ENCODE measurements at places on chromosomes 7 and 10. TPM values are rescaled to one million over a fixed set of nuclear protein-coding genes. Genes with fewer than 3 reads are reported as not detected.

The ANK3 gene
- total RNA-seq, result 78.2 TPM

The HECW1 gene
- total RNA-seq, result not detected

DNA sequence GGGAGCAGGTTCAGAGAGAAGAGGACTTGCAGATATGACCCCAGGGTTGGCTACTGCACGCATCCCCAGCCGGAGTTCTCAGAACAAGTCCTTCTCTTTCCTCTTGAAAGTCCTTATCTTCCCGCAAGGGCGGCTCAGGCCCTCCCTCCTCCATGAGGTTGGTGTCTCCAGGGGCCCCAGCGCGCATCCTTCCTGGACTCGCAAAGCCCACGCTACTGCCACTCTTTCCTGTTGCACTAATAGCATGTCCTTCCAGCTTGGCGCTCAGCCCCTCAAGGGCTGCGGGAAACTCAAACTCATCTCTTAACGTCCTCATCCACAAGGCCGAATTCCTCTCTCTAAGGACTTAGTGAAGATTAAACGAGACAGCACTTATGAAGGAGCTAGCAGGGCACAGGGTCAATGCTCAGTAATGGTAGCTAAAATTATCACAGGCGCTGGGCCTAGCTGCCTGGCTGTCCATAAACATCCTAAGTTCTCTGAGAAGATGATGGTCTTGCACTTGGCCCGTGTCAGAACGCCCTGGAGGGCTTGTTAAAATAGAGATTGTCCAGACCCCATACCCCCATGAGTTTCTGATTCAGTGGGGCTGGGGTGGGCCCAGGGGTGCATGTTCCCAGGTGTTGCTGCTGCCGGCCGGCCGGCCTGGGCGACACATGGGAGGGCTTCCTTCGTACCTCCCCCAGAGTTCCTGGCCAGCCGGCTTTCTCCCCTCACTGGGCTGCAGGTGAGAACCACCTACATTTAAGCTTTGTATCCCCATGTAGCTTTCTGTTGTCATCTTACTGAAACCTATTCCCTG, 261.4 kb downstream of the COBL start:
- H3K27me3 ChIP-seq, result peaks cover 6% of the 10 kb centered on the region
- H3K4me3 ChIP-seq, result no peak overlapping the region
- no peaks in the 10 kb centered on the region for H3K4me1 ChIP-seq
- ATAC-seq, result no peak
- no peak overlapping the region for H3K27ac ChIP-seq

- H3K4me1 ChIP-seq, result no peaks in the 10 kb centered on the region
- H3K27ac ChIP-seq, result no peak overlapping the region
- no peaks in the 10 kb centered on the region for H3K36me3 ChIP-seq
- peaks cover 5% of the 10 kb centered on the region for H3K27me3 ChIP-seq
Measured at GRCh38 chr10:61187601-61188000, 243.6 kb upstream of the RHOBTB1 start.

The PARP12 gene
- 17.4 TPM for total RNA-seq

DNA sequence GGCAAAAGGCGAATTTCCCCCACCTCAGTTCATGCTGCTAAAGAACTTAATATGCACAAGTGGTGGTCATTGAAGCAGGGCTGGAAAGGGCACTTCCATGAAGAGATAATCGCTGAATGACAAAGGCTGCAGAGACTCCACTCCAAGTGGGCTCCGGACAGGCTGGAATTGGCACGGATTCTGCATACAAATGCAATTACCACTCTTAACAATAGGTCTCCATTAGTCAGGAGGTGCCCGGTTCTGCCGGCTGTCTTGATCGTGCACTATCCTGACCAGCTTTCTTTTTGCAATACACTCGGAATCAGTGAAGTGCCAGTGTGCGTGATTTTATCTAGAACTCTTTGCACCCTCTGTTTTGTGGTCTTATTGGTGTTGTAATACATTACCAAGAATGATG, 49.7 kb downstream of the INSYN2A start:
- peaks cover 13% of the 10 kb centered on the region for H3K27me3 ChIP-seq
- no peak overlapping the region for H3K4me3 ChIP-seq
- ATAC-seq, result no peak
- no peaks in the 10 kb centered on the region for H3K36me3 ChIP-seq

- no peak for ATAC-seq
- no peaks in the 10 kb centered on the region for H3K27me3 ChIP-seq
- H3K27ac ChIP-seq, result peak overlapping the region; percentile 39
Measured at GRCh38 chr10:74922921-74923320, 96.5 kb downstream of the KAT6B start.

GRCh38 chr7:130356121-130356875, 11.7 kb downstream of the CPA5 start:
- no peak overlapping the region for H3K27ac ChIP-seq
- H3K4me1 ChIP-seq, result peaks cover 14% of the 10 kb centered on the region
- no peak overlapping the region for H3K4me3 ChIP-seq
- ATAC-seq, result no peak

The FAM53B gene
- 21.7 TPM for total RNA-seq

DNA sequence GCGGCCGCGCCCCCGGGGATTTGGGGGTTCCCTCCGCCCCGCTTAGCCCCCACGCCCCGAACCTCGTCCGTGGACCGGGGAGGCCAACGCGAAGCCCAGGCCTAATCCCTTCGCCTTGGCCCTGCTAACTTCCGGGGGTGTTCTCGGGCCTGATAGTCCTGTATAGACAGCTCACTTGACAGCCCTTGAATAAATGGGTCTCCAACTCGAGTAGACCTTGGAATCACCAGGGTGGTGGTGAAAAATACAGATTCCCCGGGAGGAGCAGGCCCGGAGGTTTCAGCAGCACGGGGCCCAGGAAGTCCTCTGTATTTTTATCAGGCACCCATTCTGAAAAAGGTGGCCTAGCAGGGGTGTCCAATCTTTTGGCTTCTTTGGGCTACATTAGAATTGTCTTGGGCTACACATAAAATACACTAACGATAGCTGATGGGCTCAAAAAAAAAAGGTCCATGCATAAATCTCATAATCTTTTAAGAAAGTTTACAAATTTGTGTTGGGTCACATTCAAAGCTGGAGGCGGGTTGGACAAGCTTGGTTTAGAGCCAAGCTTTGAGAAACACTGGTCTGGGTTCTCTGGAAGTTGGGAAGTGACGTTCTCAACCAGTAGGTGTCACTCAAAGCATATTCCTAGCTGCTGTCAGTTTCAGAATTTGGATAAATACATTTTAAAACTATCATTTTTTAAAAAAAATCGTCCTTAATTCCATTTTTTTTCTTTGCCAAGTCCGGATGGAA, 221.7 kb downstream of the PHTF2 start:
- peak overlapping the region; percentile 78 for H3K4me3 ChIP-seq
- peaks cover 6% of the 10 kb centered on the region for H3K27me3 ChIP-seq
- ATAC-seq, result peak; percentile 52
- H3K4me1 ChIP-seq, result peaks cover 3% of the 10 kb centered on the region
- H3K27ac ChIP-seq, result peak overlapping the region; percentile 86

DNA sequence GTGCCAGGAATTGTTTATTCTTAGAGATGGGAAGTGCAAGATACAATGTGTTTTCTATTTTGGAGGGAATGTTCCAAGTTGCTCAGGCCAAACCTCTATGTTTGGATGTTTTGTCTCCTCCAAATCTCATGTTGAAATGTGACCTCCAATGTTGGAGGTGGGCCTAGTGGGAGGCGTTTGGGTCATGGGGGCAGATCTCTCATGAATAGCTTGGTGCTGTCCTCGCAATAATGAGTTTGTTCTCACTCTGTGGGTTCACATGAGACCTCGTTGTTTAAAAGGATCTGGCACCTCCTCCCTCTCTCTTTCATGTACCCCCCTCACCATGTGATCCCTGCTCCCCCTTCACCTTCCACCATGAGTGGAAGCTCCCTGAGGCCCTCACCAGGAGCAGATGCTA, 8.3 kb upstream of the GDF10 start:
- H3K27me3 ChIP-seq, result peaks cover 4% of the 10 kb centered on the region
- no peaks in the 10 kb centered on the region for H3K36me3 ChIP-seq
- ATAC-seq, result no peak
- peaks cover 3% of the 10 kb centered on the region for H3K4me1 ChIP-seq
- no peak overlapping the region for H3K4me3 ChIP-seq

DNA sequence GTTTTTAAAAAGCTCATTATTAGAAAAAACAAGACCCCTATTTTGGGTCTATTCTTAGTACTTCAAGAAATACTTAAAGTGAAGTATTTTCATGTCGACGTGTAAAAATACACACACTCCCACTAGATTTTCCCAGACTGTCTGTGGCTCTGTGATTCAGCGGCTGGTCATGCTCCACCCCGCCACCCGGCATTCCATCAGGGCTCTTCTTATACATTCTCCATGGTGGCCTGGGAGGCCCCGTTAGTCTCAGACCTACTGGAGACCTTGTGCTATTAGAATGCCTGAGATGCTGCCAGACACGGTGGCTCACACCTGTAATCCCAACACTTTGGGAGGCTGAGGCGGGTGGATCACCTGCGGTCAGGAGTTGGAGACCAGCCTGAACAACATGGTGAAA, 13.1 kb downstream of the TECPR1 start:
- H3K36me3 ChIP-seq, result peaks cover 64% of the 10 kb centered on the region
- H3K4me1 ChIP-seq, result no peaks in the 10 kb centered on the region
- no peak overlapping the region for H3K27ac ChIP-seq
- no peaks in the 10 kb centered on the region for H3K27me3 ChIP-seq

GRCh38 chr7:141027043-141027442, 12.3 kb upstream of the MRPS33 start:
- no peak for ATAC-seq
- no peak overlapping the region for H3K4me3 ChIP-seq
- H3K27me3 ChIP-seq, result peaks cover 16% of the 10 kb centered on the region
- peaks cover 11% of the 10 kb centered on the region for H3K4me1 ChIP-seq
- H3K27ac ChIP-seq, result no peak overlapping the region
- H3K36me3 ChIP-seq, result no peaks in the 10 kb centered on the region

- no peaks in the 10 kb centered on the region for H3K4me1 ChIP-seq
- no peak overlapping the region for H3K27ac ChIP-seq
- H3K36me3 ChIP-seq, result no peaks in the 10 kb centered on the region
- no peak for ATAC-seq
- H3K4me3 ChIP-seq, result no peak overlapping the region
Measured at GRCh38 chr10:51488766-51489408, 210.5 kb downstream of the CSTF2T start.

The NOD1 gene
- total RNA-seq, result 11.4 TPM

The STRIP2 gene
- total RNA-seq, result 51.7 TPM

GRCh38 chr10:31149835-31150512, 118.3 kb upstream of the ZNF438 start:
- H3K4me3 ChIP-seq, result no peak overlapping the region
- H3K27ac ChIP-seq, result no peak overlapping the region
- H3K36me3 ChIP-seq, result no peaks in the 10 kb centered on the region
- peaks cover 7% of the 10 kb centered on the region for H3K27me3 ChIP-seq
- no peak for ATAC-seq

The HOXA5 gene
- total RNA-seq, result not detected

- peak overlapping the region; percentile 86 for H3K4me3 ChIP-seq
- H3K4me1 ChIP-seq, result peaks cover 37% of the 10 kb centered on the region
- no peaks in the 10 kb centered on the region for H3K27me3 ChIP-seq
- peak; percentile 15 for ATAC-seq
- H3K36me3 ChIP-seq, result peaks cover 59% of the 10 kb centered on the region
- H3K27ac ChIP-seq, result peak overlapping the region; percentile 95
Measured at GRCh38 chr7:37342176-37342687, 106.4 kb downstream of the ELMO1 start.

The PLAC9 gene
- not detected for total RNA-seq

DNA sequence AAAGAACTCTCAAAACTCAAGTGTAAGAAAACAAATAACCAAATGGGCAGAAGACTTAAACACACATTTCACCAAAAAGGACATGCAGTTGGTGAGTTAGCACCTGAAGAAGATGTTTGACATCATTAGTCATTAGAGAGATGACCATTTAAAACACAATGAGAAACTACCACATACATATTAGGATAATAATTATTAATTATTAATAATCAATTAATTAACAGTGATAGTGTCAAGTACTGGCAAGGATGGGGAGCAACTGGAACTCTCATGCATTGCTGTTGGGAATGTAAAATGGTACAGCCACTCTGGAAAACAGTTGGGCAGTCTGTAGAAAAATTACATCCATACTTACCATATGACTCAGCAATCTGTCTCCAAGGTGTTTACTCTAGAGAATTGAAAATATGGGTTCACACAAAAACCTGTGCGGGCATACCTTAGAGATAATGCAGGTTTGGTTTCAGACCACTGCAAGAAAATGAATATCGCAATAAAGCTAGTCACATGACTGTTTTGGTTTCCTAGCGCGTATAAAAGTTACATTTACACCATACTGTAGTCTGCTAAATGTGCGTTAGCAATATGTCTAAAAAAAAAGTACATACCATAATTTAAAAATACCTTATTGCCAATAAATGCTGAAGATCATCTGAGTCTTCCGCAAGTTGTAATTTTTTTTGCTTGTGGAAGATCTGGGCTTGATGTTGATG, 30.3 kb downstream of the ARID5B start:
- H3K4me1 ChIP-seq, result peaks cover 17% of the 10 kb centered on the region
- H3K4me3 ChIP-seq, result no peak overlapping the region
- no peak overlapping the region for H3K27ac ChIP-seq
- no peaks in the 10 kb centered on the region for H3K27me3 ChIP-seq
- peaks cover 60% of the 10 kb centered on the region for H3K36me3 ChIP-seq

GRCh38 chr7:137592232-137592896, 248.8 kb upstream of the PTN start:
- ATAC-seq, result no peak
- H3K36me3 ChIP-seq, result no peaks in the 10 kb centered on the region

DNA sequence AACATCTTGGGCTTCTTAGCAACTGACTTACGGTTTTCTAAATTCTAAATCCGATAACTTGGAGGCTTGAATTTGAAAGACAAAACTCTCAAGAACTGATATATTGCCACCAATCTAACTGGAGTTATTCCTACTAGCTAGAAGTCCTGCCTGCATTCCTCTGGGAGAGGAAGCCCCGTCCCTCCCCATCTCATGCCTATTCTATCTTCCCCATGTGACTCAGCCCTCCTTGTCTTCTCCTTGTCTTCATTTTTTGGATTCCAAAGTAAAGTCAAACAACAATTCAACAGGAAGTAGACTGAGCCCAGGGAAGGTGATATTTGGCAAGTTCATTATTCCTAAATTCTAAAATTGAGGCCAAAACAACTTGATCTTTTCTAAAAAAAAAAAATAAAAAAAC, 587.7 kb downstream of the KCNMA1 start:
- ATAC-seq, result no peak
- H3K36me3 ChIP-seq, result no peaks in the 10 kb centered on the region
- H3K4me3 ChIP-seq, result no peak overlapping the region
- H3K27me3 ChIP-seq, result peaks cover 22% of the 10 kb centered on the region

DNA sequence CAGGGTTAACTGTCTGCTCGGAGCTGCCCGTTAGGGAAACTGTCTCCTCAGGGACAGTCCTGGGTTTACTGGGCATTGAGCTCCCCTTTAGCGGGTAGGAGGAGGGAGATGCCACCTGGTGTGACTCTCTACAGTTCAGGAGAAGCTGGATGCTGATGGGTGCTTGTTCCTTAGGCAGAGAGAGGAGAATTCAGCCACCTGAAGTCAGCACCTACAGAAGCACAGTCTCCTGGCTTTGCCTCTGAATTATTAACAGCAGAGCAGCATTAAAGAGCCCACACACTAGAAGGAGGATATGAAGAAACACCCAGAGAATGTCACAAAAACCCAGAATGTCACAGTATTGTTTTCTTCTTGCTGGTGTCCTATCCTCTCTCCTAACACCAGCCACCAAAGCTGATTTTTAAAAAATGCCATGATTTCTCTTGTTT, 696 bp downstream of the GIMAP4 start:
- H3K36me3 ChIP-seq, result peaks cover 57% of the 10 kb centered on the region
- peak overlapping the region; percentile 93 for H3K27ac ChIP-seq
- H3K4me3 ChIP-seq, result peak overlapping the region; percentile 85
- ATAC-seq, result peak; percentile 30
- no peaks in the 10 kb centered on the region for H3K27me3 ChIP-seq

Data from activated T-helper 17 cell treated with anti-CD3 and anti-CD28 coated beads, Interleukin-2, amount 50 U/mL, for 72 hours (primary cell).